ENCODE measurements at places on chromosomes 2 and 18. TPM values are rescaled to one million over a fixed set of nuclear protein-coding genes. Genes with fewer than 3 reads are reported as not detected.

- H3K4me3 ChIP-seq, result no peak overlapping the region
- H3K27ac ChIP-seq, result no peak overlapping the region
- H3K27me3 ChIP-seq, result no peaks in the 10 kb centered on the region
- peaks cover 23% of the 10 kb centered on the region for H3K36me3 ChIP-seq
Measured at GRCh38 chr2:20781656-20782265, 41.1 kb downstream of the LDAH start.

GRCh38 chr18:14936313-14936712 lies 188.3 kb downstream of the ANKRD30B start:
- no peaks in the 10 kb centered on the region for H3K36me3 ChIP-seq
- H3K4me1 ChIP-seq, result no peaks in the 10 kb centered on the region
- H3K4me3 ChIP-seq, result no peak overlapping the region
- H3K27ac ChIP-seq, result no peak overlapping the region
- no peaks in the 10 kb centered on the region for H3K27me3 ChIP-seq

- DNase-seq, result peak; percentile 65
- peak within 1 kb of the TSS; percentile 95 for H3K4me3 ChIP-seq
- H3K27ac ChIP-seq, result peak within 1 kb of the TSS; percentile 91
- H3K4me1 ChIP-seq, result peaks cover 22% of the 10 kb centered on the region
Measured at GRCh38 chr2:45651415-45652089, at the start of gene PRKCE. PRKCE (plus strand) TSS chr2:45651675.

GRCh38 chr2:152127628-152128027 lies 28.8 kb upstream of the CACNB4 start:
- no peak overlapping the region for H3K27ac ChIP-seq
- no peaks in the 10 kb centered on the region for H3K4me1 ChIP-seq
- H3K27me3 ChIP-seq, result no peaks in the 10 kb centered on the region
- no peak for DNase-seq
- H3K36me3 ChIP-seq, result peaks cover 14% of the 10 kb centered on the region
- no peak overlapping the region for H3K4me3 ChIP-seq

The LCT gene
- 0.05 TPM for total RNA-seq

GRCh38 chr18:55455938-55456337 lies 132.1 kb downstream of the TCF4 start:
- no peak overlapping the region for H3K4me3 ChIP-seq
- H3K27me3 ChIP-seq, result peaks cover 6% of the 10 kb centered on the region
- no peaks in the 10 kb centered on the region for H3K36me3 ChIP-seq
- DNase-seq, result no peak
- no peak overlapping the region for H3K27ac ChIP-seq
- H3K4me1 ChIP-seq, result no peaks in the 10 kb centered on the region

- peaks cover 10% of the 10 kb centered on the region for H3K36me3 ChIP-seq
- peak overlapping the region; percentile 62 for H3K27ac ChIP-seq
Measured at GRCh38 chr2:239119346-239120126, 271.7 kb downstream of the TWIST2 start.
